Peyer's patch (tissue), 4 donors: ENCODE measurements at places on chromosomes 13 and 19.

- DNase-seq = no peak
Measured at GRCh38 chr13:42123600-42123999, 75.2 kb downstream of the DGKH start.

GRCh38 chr19:55259540-55260210, 858 bp upstream of the PPP6R1 start:
- peak; percentile 58 for DNase-seq

- no peak for DNase-seq
Measured at GRCh38 chr19:32032561-32032960, 312.8 kb upstream of the ZNF507 start.

DNA sequence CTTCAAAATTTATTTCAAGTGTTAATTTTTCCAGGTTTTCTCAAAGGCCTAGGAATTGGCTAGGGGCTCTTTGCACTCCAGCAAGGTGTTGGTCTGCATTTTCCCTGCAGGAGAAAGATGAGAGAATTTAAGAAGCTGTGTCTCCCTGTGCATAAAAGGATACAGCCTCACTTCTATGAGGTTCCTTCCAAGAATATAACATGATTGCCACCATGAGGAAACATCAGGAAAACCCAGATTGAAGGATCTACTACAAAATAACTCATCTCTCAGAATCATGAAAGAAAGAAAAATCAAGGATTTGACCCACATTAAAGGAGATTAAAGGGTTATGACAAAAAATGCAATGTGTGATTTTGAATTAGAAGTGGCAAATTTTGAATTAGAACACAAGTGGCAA, 69.9 kb downstream of the RUBCNL start:
- no peak for DNase-seq

GRCh38 chr13:21883713-21884112, 212.8 kb downstream of the FGF9 start:
- no peak for DNase-seq

GRCh38 chr13:66415444-66415843, 814.7 kb downstream of the PCDH9 start:
- DNase-seq = no peak

GRCh38 chr19:35105411-35106290, 10.0 kb upstream of the FXYD3 start:
- no peak for DNase-seq

DNA sequence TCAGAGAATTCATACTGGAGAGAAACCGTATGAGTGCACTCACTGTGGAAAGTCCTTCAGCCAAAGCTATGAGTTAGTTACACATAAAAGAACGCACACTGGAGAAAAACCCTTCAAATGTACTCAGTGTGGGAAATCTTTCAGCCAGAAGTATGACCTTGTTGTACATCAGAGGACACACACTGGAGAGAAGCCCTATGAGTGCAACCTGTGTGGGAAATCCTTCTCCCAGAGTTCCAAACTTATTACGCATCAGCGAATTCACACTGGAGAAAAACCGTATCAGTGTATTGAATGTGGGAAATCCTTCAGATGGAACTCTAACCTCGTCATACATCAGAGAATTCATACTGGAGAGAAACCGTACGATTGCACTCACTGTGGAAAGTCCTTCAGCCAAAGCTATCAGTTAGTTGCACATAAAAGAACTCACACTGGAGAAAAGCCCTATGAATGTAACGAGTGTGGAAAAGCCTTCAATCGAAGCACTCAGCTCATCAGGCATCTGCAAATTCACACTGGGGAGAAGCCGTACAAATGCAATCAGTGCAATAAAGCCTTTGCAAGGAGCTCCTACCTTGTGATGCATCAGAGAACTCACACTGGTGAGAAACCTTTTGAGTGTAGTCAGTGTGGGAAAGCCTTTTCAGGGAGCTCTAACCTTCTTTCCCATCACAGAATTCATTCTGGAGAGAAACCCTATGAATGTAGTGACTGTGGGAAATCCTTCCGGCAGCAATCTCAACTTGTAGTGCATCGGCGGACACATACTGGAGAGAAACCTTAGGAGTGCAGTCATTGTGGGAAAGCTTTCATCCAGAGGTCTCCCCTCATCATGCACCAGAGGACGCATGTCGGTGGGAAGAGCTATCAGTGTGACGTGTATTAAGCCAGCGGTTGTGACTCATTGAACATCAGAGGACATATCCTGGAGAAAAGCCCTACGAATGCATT, 16.5 kb upstream of the ZNF8 start:
- no peak for DNase-seq

DNA sequence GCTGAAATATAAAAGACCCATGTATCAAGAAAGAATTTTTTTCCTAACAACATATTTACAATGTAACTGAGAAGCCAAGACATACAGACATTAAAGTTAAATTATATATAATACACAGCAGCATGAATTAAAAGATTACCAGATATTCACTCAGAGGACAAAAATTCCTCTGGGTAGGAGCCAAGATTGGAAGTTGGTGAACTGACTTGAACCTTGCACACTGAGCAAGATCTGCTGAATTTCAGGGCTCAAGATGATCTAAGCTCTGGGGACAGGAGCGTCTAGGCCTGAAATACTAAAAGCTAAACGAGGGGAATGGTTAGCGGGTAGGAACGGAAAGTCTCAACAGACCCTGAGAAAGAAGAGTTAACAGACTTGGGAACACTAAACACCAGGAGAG, 8.5 kb downstream of the FOXO1 start:
- no peak for DNase-seq

DNA sequence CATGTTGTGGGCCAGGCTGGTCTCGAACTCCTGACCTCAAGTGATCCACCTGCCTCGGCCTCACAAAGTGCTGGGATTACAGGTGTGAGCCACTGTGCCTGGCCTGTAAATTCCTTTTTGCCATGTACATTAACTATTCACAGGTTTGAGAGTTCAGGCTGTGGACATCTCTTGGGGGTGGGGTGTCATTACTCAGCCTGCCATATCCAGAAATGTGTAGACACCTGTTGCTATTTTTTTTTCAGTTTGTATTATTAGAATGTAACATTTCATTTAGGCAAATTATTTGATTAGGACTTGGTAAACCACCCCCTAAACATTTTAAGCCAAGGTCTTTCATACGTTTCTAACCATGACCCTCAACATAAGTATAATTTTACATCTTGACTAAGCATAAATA, 20.5 kb downstream of the ZNF227 start:
- DNase-seq = no peak

DNA sequence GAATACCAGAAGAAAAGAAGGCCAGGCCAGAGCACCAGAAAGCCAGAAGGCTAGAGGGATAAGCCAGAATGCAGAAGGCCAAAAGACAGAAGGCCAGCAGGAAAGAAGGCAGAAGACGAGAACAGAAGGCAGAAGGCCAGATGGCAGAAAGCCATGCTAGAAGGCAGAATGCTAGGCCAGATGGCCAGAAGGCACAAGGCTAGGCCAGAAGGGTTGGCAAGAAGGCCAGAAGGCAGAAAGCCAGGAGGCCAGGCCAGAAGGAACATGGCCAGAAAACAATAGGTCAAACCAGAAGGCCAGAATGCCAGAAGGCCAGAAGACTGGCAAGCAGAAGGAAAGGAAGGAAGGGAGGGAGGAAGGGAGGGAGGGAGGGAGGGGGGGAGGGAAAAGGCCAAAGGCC, 188.8 kb downstream of the TUBA3C start:
- DNase-seq = no peak

GRCh38 chr13:97077341-97077740, 83.1 kb upstream of the OXGR1 start:
- no peak for DNase-seq

GRCh38 chr13:45849408-45849807, 2.1 kb downstream of the SIAH3 start:
- DNase-seq = no peak

DNA sequence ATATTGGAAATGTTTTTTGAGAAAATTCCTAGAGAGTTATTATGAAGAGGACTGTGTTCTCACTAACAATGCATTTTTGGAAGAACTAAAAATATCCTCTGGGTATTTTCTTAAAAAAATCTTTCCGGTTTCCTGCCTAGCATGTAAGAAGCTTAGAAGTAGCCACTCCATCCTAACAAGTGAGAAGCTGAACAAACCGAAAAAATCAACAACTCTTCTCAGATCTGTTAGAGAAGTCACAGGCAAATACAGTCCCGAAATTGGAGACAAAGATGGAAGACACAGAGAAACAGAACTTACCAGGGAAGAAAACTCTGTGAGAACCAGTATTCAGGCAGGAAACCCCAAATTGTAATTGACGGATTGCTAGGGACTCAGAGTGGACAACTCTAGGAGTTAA, 173.0 kb downstream of the KLF12 start:
- no peak for DNase-seq
